Regular cardiac myocyte (primary cell): ENCODE measurements at places on chromosomes 2 and 18. TPM values are rescaled to one million over a fixed set of nuclear protein-coding genes. Genes with fewer than 3 reads are reported as not detected.

Gene VAMP5
- total RNA-seq, result 35.8 and 68.6 TPM in 2 replicates

Gene CD8B2
- not detected in 2 replicates for total RNA-seq

Gene SERPINB11
- not detected in 2 replicates for total RNA-seq

Gene MREG
- 2.1 and 4.5 TPM in 2 replicates for total RNA-seq

Gene SPC25
- total RNA-seq, result under 0.01 and 8.6 TPM in 2 replicates

Gene CXCR4
- total RNA-seq, result 0.77 and 0.85 TPM in 2 replicates

Gene UGT1A6
- total RNA-seq, result 0.58 and 1.4 TPM in 2 replicates

Gene PLCL1
- total RNA-seq, result 7.3 and 12.3 TPM in 2 replicates

Gene DNAJC5G
- not detected in 2 replicates for total RNA-seq

Gene RMDN2
- 6.3 and 12.4 TPM in 2 replicates for total RNA-seq

Gene FNDC4
- 21.7 and 24.5 TPM in 2 replicates for total RNA-seq

Gene RGPD5
- 14.8 and 31.3 TPM in 2 replicates for total RNA-seq

Gene ICA1L
- total RNA-seq, result 1.5 and 2.8 TPM in 2 replicates

Gene SPATA3
- total RNA-seq, result not detected in 2 replicates

Gene ATP9B
- total RNA-seq, result 14.8 and 24.5 TPM in 2 replicates

Gene STPG4
- total RNA-seq, result under 0.01 and 0.56 TPM in 2 replicates

Gene LBX2
- 2.1 and 2.8 TPM in 2 replicates for total RNA-seq

Gene IKZF2
- 7.9 and 9.4 TPM in 2 replicates for total RNA-seq

Gene NXPH2
- total RNA-seq, result 0.28 TPM in 1 of 2 replicates, not detected in the other

Gene REG1B
- total RNA-seq, result not detected in 2 replicates

Gene CCBE1
- total RNA-seq, result 21.4 and 39.3 TPM in 2 replicates

Gene DSC3
- total RNA-seq, result under 0.01 and 0.19 TPM in 2 replicates

Gene FSHR
- not detected in 2 replicates for total RNA-seq

Gene FER1L5
- total RNA-seq, result 0.96 and 2.3 TPM in 2 replicates

Gene MTCL1
- 21.7 and 25.1 TPM in 2 replicates for total RNA-seq

Gene CFC1
- not detected in 2 replicates for total RNA-seq

Gene KCTD1
- 9.0 and 11.9 TPM in 2 replicates for total RNA-seq
